ENCODE measurements at places on chromosomes 5 and 9.

- no peak for DNase-seq
These were observed 407.8 kb upstream of the SGCD start for GRCh38 chr5:155919126-155919525.

- no peak for DNase-seq
These were observed 39.8 kb downstream of the STARD4 start for GRCh38 chr5:111472579-111472978.

GRCh38 chr5:14458414-14458813, 123.2 kb upstream of the OTULINL start:
- DNase-seq, result no peak

DNA sequence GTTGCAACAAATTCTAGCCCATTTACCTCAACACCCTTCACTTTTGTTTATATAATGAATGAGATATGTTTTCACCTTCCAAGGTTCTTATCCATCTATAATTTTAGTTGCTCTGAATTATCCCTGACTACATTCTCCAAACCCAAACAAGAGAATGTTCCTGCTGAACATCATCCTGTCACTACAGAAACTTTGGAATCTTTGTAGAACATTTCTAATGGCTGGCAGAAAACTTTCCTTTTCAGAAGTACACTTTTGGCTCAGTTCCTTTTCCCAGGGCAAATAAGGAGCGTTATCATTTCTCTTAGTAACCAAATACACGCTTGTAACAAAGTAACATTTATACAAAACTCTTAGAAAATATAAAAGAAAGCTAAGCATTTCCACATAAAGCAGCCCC, 860.6 kb upstream of the SEMA6A start:
- DNase-seq, result no peak

GRCh38 chr9:129343424-129344375, 165.6 kb upstream of the IER5L start:
- DNase-seq, result no peak

DNA sequence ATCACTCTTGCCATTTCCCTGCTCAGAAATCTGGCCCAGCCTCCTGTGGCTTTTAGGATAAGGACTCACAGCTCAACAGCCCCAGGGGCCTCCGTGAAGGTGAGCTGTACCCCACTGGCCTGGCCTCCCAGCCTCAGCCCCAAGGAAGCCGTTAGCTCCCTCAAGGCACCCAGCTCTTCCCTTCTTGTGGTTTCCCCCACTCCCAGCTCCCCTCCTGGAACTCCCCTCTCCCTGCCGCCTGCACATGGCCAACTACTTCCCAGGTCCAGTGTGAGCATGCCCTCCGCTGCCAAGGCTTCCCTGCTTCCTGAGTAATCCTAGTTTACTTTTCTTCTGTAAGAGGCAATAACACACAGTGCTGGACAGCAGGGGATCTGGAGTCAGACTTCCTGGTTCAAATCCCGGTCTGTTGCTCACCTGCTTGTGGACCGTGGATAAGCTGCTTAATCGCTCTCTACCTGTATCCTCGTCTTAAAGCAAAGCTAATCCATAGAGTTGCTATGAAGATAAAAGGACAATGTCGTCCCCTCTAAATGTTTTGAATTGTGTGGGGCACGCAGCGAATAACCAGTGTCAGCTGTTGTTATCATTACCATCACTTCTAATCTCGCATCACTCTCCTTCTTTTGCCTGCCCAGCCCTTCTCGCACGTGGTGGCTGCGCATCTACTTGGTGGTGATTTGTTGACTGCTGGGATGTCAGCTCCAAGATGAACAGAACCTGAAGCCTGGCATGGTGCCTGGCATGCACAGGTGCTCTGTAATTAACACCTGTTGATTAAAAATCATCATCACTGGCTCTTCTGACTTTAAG, 86.6 kb downstream of the C5orf15 start:
- DNase-seq, result no peak

GRCh38 chr5:6729386-6730310, 16.4 kb downstream of the TENT4A start:
- DNase-seq, result no peak

- no peak for DNase-seq
These were observed 54.0 kb downstream of the SLC22A5 start for GRCh38 chr5:132423438-132423898.

DNA sequence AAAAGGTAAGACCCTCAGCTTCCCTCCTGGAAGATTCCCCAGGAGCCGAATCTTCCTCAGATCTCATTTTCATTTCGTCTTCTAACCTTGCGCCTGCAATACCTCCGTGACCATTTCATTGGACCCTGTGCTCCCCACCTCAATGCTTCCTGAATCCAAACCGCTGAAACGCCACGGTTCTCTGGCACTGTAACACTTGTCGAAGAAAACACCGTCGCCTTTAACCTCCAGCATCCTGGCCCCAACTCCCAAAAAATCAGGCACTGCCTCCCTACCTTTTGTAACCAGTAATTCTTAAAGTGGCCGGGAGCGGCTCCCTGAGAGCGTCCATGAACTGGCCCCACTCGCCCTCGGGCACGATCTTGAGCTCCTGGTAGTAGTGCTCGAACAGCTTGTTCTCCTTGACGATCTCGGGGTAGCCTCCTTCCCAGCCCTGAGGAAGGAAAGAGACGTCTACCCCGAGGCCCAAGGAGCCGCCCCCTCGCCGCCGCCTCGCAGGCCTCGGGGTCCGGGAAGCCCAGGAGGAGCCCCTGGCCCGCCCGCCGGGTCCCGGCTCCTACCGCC, 438 bp downstream of the NSUN2 start:
- no peak for DNase-seq

DNA sequence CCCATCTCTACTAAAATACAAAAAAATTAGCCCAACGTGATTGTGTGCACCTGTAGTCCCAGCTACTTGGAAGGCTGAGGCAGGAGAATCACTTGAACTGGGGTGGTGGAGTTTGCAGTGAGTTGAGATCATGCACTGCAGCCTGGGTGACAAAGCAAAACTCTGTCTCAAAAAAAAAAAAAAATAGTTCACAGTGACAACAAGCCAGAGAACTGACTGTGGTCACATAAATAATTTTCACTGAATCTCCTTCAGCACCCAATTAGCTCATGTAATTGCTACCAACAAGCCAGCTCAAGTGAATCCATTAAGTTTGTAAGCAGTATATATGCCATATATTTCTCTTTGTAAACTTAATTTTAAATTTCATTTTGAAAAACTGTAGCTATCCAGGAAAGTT, 14.5 kb upstream of the AFAP1L1 start:
- DNase-seq, result peak; percentile 45

GRCh38 chr5:176847148-176847547, 36.8 kb downstream of the UNC5A start:
- no peak for DNase-seq

DNA sequence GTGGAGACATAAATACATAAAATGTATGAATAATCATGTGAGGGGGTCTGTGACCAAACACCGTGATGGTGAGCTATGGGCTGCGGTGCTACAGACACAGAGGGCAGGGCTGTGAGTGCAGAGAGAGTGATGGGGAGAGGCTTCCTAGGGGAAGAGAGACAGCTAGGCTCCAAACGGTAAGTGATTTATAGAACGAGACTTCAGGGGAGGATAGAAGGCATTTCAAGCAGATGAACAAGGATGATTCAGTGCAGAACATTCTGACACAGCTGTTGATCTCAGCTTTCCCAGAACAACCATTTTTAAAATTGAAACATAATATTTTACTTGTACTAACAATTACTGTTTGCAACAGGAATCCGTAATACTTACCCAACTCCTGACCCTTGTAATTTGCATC, 100.7 kb downstream of the GAS1 start:
- peak; percentile 4 for DNase-seq

DNA sequence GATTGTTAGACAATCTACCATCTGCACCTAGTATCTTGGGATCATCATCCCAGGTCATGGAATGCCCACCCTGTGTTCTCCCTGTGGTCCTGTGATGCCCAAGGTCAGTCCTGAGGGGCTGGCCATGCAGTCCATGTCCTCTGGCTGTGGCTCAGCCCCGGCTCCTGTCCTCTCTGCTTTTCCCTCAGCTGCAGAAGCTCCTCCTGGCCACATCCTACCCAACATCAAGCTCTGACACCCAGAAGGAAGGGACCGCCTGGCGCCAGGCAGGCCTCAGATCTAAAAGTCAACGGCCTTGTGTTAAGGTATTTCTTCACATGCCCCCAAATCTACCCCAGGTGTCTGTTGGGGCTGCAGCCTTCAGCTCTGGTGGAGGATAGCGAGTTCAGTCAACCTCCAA, 100.5 kb downstream of the PPARGC1B start:
- no peak for DNase-seq

DNA sequence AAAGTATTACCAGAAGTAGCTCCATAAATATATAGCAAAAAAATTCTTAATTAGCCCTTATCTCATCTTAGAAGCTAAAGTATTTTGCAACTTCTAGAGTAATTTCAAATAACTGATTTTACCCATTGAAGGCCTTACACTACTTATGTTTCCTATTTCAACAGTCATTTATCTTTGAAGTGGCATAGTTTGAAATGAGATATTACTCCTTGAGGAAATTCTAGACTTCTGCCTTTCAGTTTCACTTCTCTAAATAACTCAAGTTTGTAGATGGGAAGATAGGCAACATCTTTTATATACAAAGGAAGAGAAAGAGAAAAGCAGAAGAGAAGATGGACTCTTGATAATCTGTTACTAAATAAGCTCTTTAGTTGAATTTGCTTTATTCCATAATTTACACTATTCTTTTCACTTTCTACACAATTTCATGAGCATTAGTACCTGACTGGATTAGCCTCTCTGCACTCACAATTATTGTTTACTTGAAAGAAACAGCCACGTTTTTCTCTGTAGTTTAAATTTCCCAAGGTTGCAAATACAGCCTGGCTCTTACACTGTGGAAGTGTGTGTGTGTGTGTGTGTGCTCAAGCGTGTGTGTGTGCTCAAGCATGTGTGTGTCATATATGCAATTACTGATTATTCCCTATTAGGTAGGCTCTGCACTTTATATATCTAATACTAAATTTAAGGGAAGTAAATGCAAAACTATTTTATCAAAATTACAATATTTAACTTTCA, 60.6 kb upstream of the EMB start:
- no peak for DNase-seq

GRCh38 chr5:160869989-160870521, 18.0 kb upstream of the ATP10B start:
- no peak for DNase-seq

GRCh38 chr5:173962436-173962972, 26.5 kb upstream of the C5orf47 start:
- DNase-seq, result no peak

DNA sequence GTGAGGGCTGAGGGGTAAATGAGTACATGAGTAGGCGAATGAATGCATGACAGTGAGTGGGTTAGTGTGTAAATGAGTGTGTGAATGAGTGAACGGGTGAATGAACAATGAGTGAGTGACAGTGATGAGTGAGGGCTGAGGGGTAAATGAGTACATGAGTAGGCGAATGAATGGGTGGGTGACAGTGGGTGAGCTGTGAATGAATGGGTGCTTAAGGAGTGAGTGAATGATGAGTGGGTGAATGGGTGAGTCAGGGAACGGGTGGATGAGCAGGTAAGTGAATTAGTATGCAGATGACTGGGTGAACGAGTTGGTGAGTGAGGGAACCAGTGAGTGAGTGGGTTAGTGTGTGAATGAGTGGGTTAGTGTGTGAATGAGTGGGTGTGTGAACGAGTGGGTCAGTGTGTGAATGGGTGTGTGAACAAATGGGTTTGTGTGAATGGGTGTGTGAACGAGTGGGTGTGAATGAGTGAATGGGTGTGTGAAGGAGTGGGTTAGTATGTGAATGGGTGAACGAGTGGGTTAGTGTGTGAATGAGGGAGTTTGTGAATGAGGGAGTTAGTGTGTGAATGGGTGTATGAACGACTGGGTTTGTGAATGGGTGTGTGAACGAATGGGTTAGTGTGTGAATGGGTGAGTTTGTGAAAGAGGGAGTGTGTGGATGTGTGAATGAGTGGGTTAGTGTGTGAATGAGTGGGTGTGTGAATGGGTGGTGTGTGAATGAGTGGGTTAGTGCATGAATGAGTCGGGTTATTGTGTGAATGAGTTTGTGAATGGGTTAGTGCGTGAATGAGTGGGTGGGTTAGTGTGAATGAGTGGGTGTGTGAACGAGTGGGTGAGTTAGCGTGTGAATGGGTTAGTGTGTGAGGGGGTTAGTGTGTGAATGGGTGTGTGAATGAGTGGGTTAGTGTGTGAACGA, 32.9 kb downstream of the NKD2 start:
- DNase-seq, result no peak

GRCh38 chr5:96481009-96481786, 48.1 kb upstream of the PCSK1 start:
- DNase-seq, result peak; percentile 54

GRCh38 chr5:58965677-58966414, 383.0 kb downstream of the RAB3C start:
- no peak for DNase-seq

DNA sequence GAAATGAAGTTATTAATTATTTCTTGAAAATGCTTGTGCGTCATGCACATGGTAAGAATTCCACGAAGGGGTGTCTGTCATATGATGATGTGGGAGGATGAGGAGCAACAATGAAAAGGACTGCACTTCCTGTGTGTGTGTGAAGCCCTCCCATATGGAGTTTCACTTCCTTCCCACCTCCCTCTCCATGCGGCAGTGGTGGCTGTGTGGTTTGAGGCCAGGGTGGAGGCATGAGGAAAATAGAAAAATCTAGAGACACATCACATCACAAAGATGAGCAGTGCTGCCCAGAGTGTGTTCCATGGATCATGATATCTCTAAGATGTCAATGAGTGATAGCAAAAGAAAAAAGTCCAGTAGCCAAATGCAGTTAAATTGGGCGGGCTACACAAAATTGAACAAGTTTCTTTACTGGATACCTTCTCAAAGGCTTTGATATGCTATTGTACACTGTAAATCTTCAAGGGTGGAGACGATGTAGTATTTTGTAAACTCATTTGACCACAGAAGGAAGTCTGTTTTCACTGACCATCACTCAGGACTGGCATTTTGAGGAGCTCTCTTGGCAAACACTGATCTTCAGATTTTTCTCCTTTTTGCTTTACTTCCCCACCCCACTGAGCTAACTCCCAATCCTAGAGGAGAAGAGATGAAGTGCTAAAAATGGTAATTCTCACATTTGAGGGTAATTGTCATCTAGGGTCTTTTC, 55.7 kb upstream of the EQTN start:
- no peak for DNase-seq
